ENCODE measurements at places on chromosomes 1 and 21. TPM values are rescaled to one million over a fixed set of nuclear protein-coding genes. Genes with fewer than 3 reads are reported as not detected.

DNA sequence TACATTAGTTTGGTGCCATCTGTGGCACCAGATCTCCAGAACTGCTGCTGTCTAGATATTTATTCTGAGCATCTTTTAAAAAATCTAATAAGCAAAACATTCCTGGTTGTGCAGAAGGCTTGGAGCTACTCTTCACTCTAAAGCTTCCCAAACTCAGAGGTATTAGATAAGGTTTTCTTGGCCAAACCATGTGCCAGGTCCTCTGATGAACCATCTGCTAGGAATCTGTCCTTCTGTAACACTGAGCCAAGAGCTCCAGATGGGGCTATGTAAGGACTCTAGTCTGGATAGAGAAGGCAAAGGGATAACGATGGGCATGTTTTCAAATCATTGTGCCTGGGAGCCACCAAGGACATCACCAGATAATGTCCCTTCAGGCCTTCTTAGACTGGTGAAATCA lies 410.6 kb downstream of the NTNG1 start:
- DNase-seq: no peak
- H3K4me1 ChIP-seq: no peaks in the 10 kb centered on the region
- no peaks in the 10 kb centered on the region for H3K36me3 ChIP-seq
- H3K27ac ChIP-seq: no peak overlapping the region

DNA sequence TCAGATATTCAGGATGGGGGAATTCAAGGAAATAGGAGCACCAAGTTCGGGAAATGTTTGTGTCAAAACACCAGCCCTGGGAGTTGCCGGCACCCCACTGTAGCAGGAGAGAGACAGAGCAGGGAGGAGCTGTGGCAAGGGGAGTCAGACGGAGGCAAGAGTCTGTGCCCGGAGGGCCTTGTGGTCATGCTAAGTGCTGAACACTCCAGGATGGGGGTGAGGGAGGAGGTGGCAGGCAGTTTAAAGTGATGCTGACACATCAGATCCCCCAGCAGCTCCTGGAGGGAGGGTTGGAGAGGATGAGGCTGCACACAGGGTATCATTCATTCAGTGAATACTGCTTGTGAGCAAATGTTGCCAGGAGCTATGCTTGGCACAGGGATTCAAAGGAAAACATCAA lies 150.3 kb upstream of the ETV3 start:
- no peaks in the 10 kb centered on the region for H3K36me3 ChIP-seq
- no peak overlapping the region for H3K4me3 ChIP-seq
- no peaks in the 10 kb centered on the region for H3K4me1 ChIP-seq
- DNase-seq: no peak
- no peak overlapping the region for H3K27ac ChIP-seq

DNA sequence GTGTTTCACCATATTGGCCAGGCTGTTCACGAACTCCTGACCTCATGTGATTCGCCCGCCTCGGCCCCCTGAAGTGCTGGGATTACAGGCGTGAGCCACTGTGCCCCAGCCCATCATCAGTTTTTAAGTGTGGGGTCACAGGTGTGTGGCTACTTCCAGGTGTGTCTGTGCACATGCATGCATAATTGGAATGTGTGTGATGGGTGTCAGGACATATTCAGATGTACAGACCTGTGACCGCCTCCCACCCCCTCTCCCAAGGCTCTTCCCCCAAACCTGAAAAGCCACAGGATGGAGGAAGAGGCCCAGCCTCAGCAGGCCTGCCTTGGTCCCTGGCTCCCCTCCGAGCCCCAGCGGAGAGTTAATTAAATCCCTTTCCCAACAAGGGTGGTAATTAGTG lies 37.3 kb upstream of the CSF3R start:
- no peaks in the 10 kb centered on the region for H3K36me3 ChIP-seq
- no peak overlapping the region for H3K4me3 ChIP-seq
- H3K27ac ChIP-seq: no peak overlapping the region
- no peak for DNase-seq

DNA sequence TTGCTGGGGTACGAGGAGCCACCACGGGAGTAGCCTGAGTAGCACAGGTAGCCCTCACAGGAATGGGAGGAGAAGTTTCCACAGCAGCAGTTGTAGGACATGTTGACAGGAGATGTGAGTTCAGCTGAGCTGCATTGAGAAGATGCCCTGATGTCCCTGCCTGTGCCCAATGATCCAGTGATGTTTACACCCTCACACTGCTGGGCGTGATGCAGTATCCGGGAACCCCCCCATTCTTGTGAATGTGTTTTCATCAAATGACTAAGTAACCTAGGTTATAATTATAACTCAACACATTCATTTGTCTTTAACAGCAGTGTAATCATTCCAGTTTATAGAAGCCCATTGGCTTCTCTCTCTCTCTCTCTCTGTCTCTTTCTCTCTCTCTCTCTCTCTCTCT lies at the start of gene KRTAP23-1:
KRTAP23-1 (minus strand) TSS at position 101 of the 400 bp plus-strand sequence; CDS start at position 101, 0 bp downstream.
- no peaks in the 10 kb centered on the region for H3K36me3 ChIP-seq
- DNase-seq: no peak
- no peaks in the 10 kb centered on the region for H3K4me1 ChIP-seq
- no peak within 1 kb of the TSS for H3K4me3 ChIP-seq
- no peaks in the 10 kb centered on the region for H3K27me3 ChIP-seq

Gene ATAD3C
- total RNA-seq: 9.9 TPM

Gene CACNA1S
- not detected for total RNA-seq

DNA sequence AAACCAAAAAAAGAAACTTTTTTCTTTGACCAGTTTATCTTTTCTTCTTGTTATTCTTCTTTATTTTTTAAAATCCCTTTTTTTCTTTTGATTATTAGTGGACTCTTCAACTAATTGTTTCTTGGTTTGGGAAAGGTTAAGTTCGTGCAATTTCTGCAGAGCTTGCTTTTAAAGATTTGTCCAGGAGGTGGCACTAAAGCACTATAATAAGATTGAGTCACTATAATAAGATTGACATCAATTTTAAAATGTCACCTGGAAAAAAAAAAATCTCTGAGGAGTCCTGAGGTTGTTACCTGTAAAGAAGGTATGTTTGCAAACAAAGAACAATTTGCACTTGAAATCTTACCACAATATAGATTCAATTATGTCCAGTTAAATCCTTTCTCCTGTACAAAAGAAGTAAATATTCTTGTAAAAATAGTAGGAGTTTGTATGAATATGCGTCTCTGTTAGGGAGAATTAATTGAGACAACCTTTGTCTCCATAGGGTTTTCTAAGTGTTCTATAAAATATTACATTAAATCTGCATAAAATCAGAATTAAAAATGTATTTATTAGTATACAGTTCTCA lies 166.7 kb downstream of the ADGRL4 start:
- H3K4me3 ChIP-seq: no peak overlapping the region
- no peaks in the 10 kb centered on the region for H3K36me3 ChIP-seq
- H3K27me3 ChIP-seq: no peaks in the 10 kb centered on the region
- H3K27ac ChIP-seq: no peak overlapping the region
- peak; percentile 13 for DNase-seq

DNA sequence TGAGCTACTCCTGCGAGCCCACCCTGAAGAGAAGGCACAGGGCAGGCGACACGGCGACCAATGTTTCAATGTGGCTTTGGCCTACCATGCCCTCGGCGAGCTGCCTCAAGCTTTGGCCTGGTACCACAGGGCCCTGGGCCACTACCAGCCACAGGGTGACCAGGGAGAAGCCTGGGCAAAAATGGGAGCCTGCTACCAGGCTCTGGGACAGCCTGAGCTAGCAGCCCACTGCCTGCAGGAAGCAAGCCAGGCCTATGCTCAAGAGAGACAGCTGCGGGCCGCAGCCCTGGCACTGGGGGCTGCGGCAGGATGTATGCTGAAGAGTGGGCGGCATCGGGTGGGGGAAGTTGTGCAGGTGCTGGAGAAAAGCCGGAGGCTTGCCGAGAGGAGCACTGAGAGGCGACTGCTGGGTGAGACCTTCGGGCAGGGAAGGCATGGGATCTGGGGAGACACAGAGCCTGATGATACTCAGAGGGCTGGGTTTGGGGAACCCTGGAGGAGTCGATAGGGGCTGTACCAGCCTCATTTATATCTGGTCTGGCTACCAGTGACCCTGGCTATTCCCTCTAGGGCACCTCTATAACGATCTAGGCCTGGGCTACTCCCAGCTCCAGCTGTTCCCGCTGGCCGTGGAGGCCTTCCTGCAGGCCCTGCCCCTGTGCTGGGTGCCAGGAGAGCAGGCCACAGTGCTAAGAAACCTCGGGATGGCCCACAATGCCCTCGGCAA lies 2.3 kb downstream of the TTC24 start:
- no peaks in the 10 kb centered on the region for H3K4me1 ChIP-seq
- H3K4me3 ChIP-seq: no peak overlapping the region
- no peak overlapping the region for H3K27ac ChIP-seq
- H3K36me3 ChIP-seq: no peaks in the 10 kb centered on the region

Gene BNIPL
- 14.8 TPM for total RNA-seq

- no peaks in the 10 kb centered on the region for H3K36me3 ChIP-seq
- no peak overlapping the region for H3K27ac ChIP-seq
- H3K4me3 ChIP-seq: no peak overlapping the region
- no peaks in the 10 kb centered on the region for H3K4me1 ChIP-seq
- DNase-seq: no peak
Measured at GRCh38 chr21:41916888-41917433, 36.9 kb downstream of the C2CD2 start.

Gene GUCA2B
- not detected for total RNA-seq

GRCh38 chr1:167136191-167136614 lies 42.3 kb downstream of the STYXL2 start:
- no peaks in the 10 kb centered on the region for H3K27me3 ChIP-seq
- no peak overlapping the region for H3K27ac ChIP-seq
- H3K4me1 ChIP-seq: no peaks in the 10 kb centered on the region
- no peak for DNase-seq

Gene FMN2
- 4.8 TPM for total RNA-seq

GRCh38 chr1:235892734-235893413 lies 26.2 kb upstream of the LYST start:
- H3K4me3 ChIP-seq: no peak overlapping the region
- H3K27me3 ChIP-seq: no peaks in the 10 kb centered on the region
- no peaks in the 10 kb centered on the region for H3K4me1 ChIP-seq
- no peak overlapping the region for H3K27ac ChIP-seq
- DNase-seq: no peak

Gene DAB1
- total RNA-seq: 3.6 TPM

Gene DLGAP3
- total RNA-seq: 0.14 TPM

DNA sequence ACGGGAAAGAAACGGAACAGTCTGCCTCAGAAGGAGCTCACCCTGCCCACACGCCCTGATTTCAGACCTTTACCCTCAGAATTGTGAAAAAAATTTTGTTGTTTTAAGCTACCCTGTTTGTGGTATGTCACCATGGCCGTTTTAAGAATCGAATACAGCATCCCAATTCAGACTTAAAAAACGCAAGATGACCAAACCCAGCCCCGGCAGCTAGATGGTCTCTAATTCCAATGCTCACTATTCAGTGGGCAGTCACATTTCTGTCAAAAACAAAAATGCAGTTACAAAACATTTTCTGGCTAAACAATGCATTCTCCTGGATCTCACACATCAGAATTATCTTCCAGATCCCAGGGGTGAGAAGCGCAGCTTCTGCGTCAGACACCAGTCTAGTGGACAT lies 527.5 kb downstream of the SMYD3 start:
- H3K27me3 ChIP-seq: no peaks in the 10 kb centered on the region
- no peak overlapping the region for H3K27ac ChIP-seq
- H3K4me1 ChIP-seq: no peaks in the 10 kb centered on the region

- no peak for DNase-seq
- H3K27ac ChIP-seq: no peak overlapping the region
- H3K27me3 ChIP-seq: no peaks in the 10 kb centered on the region
- H3K36me3 ChIP-seq: no peaks in the 10 kb centered on the region
- peaks cover 2% of the 10 kb centered on the region for H3K4me1 ChIP-seq
- H3K4me3 ChIP-seq: no peak overlapping the region
Measured at GRCh38 chr1:210541680-210542358, 213.1 kb downstream of the HHAT start.

GRCh38 chr1:201900476-201900875 lies 11.8 kb downstream of the SHISA4 start:
- H3K27ac ChIP-seq: peak overlapping the region; percentile 22
- no peak for DNase-seq
- H3K4me3 ChIP-seq: no peak overlapping the region
- H3K36me3 ChIP-seq: no peaks in the 10 kb centered on the region
- H3K27me3 ChIP-seq: no peaks in the 10 kb centered on the region

GRCh38 chr1:119250299-119250698 lies 109.8 kb upstream of the WARS2 start:
- no peak for DNase-seq
- H3K4me3 ChIP-seq: no peak overlapping the region
- H3K27ac ChIP-seq: no peak overlapping the region
- H3K4me1 ChIP-seq: no peaks in the 10 kb centered on the region

DNA sequence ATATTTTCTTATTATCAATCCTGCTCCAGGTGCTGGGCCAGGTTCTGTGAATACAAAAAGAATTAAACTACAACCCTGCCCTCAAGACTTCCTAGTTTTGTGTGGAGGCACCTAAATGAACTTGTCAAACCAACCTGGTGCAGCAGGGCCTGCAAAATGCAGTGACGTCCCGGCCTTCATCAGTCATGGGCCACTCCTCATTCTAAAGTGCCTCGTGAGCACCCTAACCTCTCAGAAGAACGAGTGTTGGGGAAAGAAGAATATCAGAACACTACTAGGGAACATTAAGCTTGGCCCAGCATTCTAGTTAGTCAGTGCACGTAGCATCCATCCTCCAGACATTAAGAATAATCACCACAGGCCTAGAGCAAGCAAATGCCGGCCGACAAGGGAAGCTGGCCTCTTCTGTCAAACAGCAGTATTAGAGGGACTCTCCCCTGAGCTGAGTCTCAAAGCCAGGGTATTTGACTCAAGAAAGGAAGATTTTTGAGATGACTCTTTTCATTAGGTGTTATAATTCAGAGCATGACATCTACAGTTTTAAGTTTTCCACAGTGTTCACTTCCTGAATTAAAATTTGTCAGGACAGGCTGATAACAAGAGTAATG lies 137.9 kb downstream of the SLC45A1 start:
- peak overlapping the region; percentile 41 for H3K27ac ChIP-seq
- no peak overlapping the region for H3K4me3 ChIP-seq
- DNase-seq: no peak
- no peaks in the 10 kb centered on the region for H3K27me3 ChIP-seq
- H3K4me1 ChIP-seq: peaks cover 7% of the 10 kb centered on the region

Gene LCE3D
- total RNA-seq: not detected

- H3K27ac ChIP-seq: no peak overlapping the region
- DNase-seq: no peak
- H3K27me3 ChIP-seq: no peaks in the 10 kb centered on the region
- H3K4me3 ChIP-seq: no peak overlapping the region
Measured at GRCh38 chr1:224703702-224704101, 87.6 kb downstream of the CNIH3 start.

Gene APCS
- not detected for total RNA-seq

Gene AGMAT
- total RNA-seq: 0.96 TPM

Gene IGSF9
- total RNA-seq: 7.6 TPM

Gene LCA5L
- total RNA-seq: 11.1 TPM

DNA sequence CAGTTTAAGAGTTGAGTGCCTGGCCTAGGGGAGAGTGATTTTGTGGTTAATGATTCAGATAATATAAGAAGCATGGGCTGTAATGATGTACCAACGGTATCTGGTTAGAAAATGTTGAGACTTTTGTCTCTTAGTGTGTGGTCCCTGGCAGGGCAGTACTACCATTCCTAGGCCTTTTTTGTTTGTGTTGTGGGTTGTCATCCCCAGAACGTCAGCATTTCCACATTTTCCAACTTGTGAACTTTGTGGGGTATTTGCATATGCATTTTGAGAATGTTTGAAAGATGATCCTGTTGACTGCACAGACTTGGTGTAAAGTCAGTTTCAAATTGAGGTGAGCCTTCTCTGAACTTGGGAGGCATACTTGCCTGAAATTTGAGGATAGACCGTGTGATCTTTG lies 11.4 kb downstream of the NEK7 start:
- no peaks in the 10 kb centered on the region for H3K27me3 ChIP-seq
- DNase-seq: no peak
- H3K36me3 ChIP-seq: no peaks in the 10 kb centered on the region
- no peak overlapping the region for H3K27ac ChIP-seq
- no peak overlapping the region for H3K4me3 ChIP-seq
- H3K4me1 ChIP-seq: no peaks in the 10 kb centered on the region

Data from prostate gland (tissue), 2 donors.